ENCODE measurements at places on chromosomes 11 and 22.

GRCh38 chr11:134685793-134686380 lies 273.8 kb upstream of the B3GAT1 start:
- no peak overlapping the region for H3K27ac ChIP-seq
- H3K36me3 ChIP-seq, result no peaks in the 10 kb centered on the region
- H3K4me1 ChIP-seq, result no peaks in the 10 kb centered on the region
- DNase-seq, result no peak
- no peak overlapping the region for H3K4me3 ChIP-seq

GRCh38 chr11:14713496-14714244 lies 70.1 kb downstream of the PDE3B start:
- no peaks in the 10 kb centered on the region for H3K4me1 ChIP-seq
- no peaks in the 10 kb centered on the region for H3K27me3 ChIP-seq
- no peaks in the 10 kb centered on the region for H3K36me3 ChIP-seq
- no peak overlapping the region for H3K4me3 ChIP-seq
- DNase-seq, result no peak

DNA sequence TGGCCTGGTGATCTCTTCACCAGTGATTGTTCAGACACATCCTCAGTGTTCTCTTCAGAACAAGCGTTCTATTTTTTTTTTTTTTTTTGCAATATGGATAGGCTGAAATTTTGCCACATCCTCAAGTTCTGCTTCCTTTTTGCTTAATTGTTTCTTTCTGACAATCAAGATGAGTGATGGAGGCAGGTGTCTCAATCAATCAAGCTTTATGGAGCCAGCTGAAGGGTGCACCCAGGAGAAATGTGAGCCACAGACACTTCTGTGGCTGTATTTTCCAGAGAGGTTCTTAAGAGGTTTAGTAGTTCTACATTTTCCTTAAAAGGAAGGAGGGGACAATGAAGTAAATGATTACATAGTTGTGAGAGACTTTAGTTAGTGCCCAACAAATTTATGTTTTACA lies 43.9 kb upstream of the ASPHD2 start:
- H3K4me1 ChIP-seq, result no peaks in the 10 kb centered on the region
- H3K36me3 ChIP-seq, result no peaks in the 10 kb centered on the region
- no peak overlapping the region for H3K4me3 ChIP-seq
- H3K27me3 ChIP-seq, result no peaks in the 10 kb centered on the region

DNA sequence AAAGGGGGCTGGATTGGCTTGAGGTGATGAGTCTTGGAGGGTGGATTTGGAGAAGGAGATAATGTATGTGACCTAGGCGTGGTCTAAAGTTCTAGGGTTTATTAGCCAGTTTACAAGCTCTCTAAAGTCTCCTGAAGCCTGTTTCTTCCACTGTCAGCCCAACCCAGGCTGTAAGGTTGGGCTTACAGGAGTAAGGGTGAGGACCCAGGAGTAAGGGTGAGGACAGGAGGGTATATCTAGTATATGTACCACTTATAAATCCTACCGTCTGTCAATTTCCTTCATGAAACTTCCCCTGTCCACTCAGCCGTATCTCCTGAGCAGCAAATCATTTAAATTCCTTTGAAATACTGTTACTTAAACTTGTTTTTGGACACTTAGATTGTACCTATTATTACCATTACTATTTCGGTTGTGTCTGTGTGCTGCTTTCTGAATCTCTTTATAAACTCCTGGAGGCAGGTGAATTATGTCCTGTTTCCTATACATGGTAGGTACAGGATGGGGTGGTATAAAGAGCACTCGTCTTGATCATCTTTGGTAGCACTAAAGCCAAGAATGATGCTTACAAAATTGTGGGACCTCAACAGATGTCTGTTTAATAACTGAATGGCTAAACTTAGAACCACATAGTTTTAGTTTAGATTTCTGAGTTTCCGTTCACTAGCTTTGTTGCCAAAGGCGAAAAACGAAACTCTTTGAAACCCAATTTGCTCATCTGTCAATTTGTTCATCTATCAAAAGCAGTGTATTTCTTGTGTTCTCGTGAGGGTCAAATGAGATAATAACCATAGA lies 192.0 kb downstream of the GRIK4 start:
- DNase-seq, result no peak
- H3K4me1 ChIP-seq, result no peaks in the 10 kb centered on the region
- no peaks in the 10 kb centered on the region for H3K27me3 ChIP-seq
- no peak overlapping the region for H3K27ac ChIP-seq
- H3K4me3 ChIP-seq, result no peak overlapping the region

DNA sequence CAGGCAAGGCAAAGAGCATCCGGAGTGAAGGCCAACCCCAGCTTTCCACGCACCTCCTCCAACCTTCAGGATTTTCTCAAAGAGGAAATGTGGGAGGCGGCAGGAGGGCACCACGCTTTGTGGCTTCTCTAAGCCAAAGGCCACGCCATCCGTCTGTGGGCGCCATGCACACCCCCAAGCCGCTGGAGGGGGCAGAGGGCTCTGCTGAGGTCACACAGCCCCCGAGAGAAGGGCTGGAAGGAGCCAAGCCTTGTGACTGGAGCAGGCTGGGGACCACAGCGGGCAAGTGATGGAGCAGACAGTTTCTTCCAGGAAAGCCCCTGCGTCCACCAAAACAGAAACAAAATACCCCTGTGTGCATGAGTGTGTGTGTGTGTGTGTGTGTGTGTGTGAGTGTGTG lies 527.4 kb downstream of the BRD1 start:
- no peaks in the 10 kb centered on the region for H3K27me3 ChIP-seq
- no peaks in the 10 kb centered on the region for H3K36me3 ChIP-seq
- H3K27ac ChIP-seq, result no peak overlapping the region
- H3K4me1 ChIP-seq, result no peaks in the 10 kb centered on the region

- no peaks in the 10 kb centered on the region for H3K36me3 ChIP-seq
- no peaks in the 10 kb centered on the region for H3K27me3 ChIP-seq
- no peaks in the 10 kb centered on the region for H3K4me1 ChIP-seq
- no peak overlapping the region for H3K27ac ChIP-seq
- no peak for DNase-seq
- no peak overlapping the region for H3K4me3 ChIP-seq
Observed at GRCh38 chr11:35765211-35765610, 102.6 kb downstream of the TRIM44 start.

GRCh38 chr11:68575025-68575665 lies 109.2 kb upstream of the GAL start:
- H3K27me3 ChIP-seq, result no peaks in the 10 kb centered on the region
- no peak overlapping the region for H3K4me3 ChIP-seq
- DNase-seq, result no peak
- peaks cover 38% of the 10 kb centered on the region for H3K36me3 ChIP-seq
- no peak overlapping the region for H3K27ac ChIP-seq

- H3K27ac ChIP-seq, result no peak overlapping the region
- no peaks in the 10 kb centered on the region for H3K36me3 ChIP-seq
- peaks cover 15% of the 10 kb centered on the region for H3K4me1 ChIP-seq
- DNase-seq, result no peak
- H3K4me3 ChIP-seq, result no peak overlapping the region
Observed at GRCh38 chr11:86673055-86673843, 833 bp upstream of the ME3 start.

DNA sequence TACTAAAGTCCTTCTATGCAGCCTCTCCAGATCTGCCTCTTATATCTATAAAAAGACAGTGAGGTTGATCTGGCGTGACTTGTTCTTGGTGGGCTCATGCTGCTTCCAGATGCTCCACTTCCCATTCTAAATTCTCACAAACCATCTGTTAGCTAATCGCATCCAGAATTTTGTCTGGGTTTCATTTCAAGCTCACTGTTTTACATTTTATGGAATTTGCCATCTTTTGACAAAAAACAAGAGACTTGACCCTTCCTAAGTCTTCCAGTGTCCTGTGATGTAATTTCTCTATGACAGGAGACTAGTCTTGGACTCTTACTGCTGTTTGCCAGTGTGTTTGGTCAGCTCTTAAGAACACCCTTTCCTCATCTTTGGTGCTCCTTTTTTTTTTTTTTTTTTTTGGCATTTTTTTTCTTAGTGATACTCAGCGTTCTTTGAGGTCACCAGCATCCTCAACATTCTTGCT lies 23.0 kb downstream of the CRKL start:
- peaks cover 4% of the 10 kb centered on the region for H3K4me1 ChIP-seq
- no peaks in the 10 kb centered on the region for H3K27me3 ChIP-seq
- H3K27ac ChIP-seq, result no peak overlapping the region
- peaks cover 3% of the 10 kb centered on the region for H3K36me3 ChIP-seq
- DNase-seq, result no peak

DNA sequence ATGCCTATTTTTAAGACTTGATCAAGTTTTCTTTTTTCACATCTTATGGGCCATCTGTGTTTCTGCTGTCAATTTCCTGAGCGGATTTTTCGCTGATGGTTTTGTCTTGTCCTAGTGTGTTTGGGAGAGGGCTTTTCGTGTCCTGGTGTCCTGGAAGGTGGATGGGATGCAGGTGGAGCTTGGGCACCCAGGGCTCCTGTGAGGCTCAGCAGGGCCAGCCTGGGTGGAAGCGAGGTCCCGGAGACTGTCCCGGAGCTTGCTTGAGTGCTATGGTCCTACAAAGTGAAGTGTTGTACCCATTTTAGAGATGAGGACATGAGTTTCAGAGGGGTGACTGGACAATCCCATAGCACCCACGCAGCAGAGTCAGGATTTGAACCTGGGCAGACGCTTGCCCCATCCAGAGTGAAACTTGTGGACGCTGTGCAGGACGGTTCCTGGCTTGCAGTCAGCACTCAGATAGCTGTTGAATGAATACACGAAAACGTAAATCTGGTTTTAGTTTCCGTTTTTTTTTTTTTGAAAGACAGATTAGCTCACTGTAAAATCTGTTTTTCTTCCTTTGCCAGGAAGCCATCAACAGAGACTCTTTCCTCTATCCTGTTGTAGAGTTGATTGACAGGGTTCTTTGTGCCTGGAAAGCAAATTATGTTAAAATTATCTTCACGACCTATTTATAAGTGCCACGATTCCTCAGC lies 64.1 kb downstream of the TBC1D22A start:
- H3K27ac ChIP-seq, result no peak overlapping the region
- DNase-seq, result no peak
- no peaks in the 10 kb centered on the region for H3K36me3 ChIP-seq
- peaks cover 3% of the 10 kb centered on the region for H3K4me1 ChIP-seq
- H3K27me3 ChIP-seq, result no peaks in the 10 kb centered on the region

DNA sequence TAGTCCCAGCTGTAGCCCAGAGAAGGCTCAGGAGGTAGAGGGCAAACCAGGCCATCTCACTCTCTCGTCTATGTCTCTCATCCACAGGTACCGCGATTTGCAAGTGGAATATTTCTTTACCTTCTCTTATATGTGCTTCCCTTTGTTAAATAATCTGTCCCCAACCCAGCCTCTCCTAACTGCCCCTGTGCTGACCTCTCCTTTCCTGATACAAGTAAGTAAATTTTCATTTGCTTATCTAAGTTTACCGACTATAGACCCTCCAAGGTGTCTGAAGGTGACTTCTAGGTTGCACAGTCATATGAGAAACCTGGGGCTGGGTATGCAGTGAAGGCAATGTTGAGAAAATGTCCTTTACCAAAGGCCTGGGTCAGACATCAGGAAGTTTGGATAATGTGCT lies at the start of gene CBLIF:
TSS of gene CBLIF (minus strand) at position 101 of the 400 bp plus-strand sequence. CDS start at position 55, 46 bp downstream.
- no peaks in the 10 kb centered on the region for H3K27me3 ChIP-seq
- H3K36me3 ChIP-seq, result no peaks in the 10 kb centered on the region
- DNase-seq, result no peak
- no peak within 1 kb of the TSS for H3K4me3 ChIP-seq
- H3K27ac ChIP-seq, result no peak within 1 kb of the TSS

GRCh38 chr11:131849485-131849884 lies 479.1 kb downstream of the NTM start:
- H3K27ac ChIP-seq, result no peak overlapping the region
- DNase-seq, result no peak
- H3K4me1 ChIP-seq, result peaks cover 10% of the 10 kb centered on the region
- H3K4me3 ChIP-seq, result no peak overlapping the region
- no peaks in the 10 kb centered on the region for H3K27me3 ChIP-seq
- H3K36me3 ChIP-seq, result no peaks in the 10 kb centered on the region

DNA sequence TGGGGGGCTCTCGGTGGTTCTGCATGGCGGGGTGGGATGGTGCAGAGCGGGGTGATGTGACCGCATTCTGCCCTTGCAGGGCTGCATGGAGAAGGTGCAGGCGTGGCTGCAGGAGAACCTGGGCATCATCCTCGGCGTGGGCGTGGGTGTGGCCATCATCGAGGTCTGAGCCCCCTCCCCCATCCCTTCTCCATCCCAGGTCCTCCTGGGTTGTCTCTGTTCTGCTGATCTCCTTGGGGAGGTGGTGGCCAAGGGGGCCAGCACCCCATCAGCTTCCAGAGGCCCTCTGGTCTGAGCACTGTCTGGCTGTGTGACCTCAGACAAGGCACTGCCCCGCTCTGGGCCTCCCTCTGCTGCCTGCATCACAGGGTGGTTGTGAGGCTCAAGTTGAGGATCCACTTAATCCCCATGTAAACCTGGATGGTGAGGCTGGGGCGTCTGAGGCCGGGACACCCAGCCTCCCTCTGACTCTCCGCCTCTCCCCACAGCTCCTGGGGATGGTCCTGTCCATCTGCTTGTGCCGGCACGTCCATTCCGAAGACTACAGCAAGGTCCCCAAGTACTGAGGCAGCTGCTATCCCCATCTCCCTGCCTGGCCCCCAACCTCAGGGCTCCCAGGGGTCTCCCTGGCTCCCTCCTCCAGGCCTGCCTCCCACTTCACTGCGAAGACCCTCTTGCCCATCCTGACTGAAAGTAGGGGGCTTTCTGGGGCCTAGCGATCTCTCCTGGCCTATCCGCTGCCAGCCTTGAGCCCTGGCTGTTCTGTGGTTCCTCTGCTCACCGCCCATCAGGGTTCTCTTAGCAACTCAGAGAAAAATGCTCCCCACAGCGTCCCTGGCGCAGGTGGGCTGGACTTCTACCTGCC lies 53.3 kb downstream of the CD82 start:
- no peaks in the 10 kb centered on the region for H3K4me1 ChIP-seq
- no peak overlapping the region for H3K27ac ChIP-seq
- H3K27me3 ChIP-seq, result peaks cover 9% of the 10 kb centered on the region
- DNase-seq, result no peak

GRCh38 chr11:120710354-120711131 lies 199.0 kb downstream of the GRIK4 start:
- H3K4me3 ChIP-seq, result no peak overlapping the region
- 0 out of 2 replicates have a peak, but pooled peaks cover 3% of the 10 kb centered on the region for H3K4me1 ChIP-seq
- H3K27me3 ChIP-seq, result no peaks in the 10 kb centered on the region
- peak; percentile 56 for DNase-seq
- no peak overlapping the region for H3K27ac ChIP-seq

GRCh38 chr22:36243986-36244385 lies 4.7 kb upstream of the APOL2 start:
- no peaks in the 10 kb centered on the region for H3K36me3 ChIP-seq
- no peak for DNase-seq
- H3K27me3 ChIP-seq, result no peaks in the 10 kb centered on the region
- H3K4me3 ChIP-seq, result no peak overlapping the region
- peaks cover 7% of the 10 kb centered on the region for H3K4me1 ChIP-seq
- H3K27ac ChIP-seq, result no peak overlapping the region

DNA sequence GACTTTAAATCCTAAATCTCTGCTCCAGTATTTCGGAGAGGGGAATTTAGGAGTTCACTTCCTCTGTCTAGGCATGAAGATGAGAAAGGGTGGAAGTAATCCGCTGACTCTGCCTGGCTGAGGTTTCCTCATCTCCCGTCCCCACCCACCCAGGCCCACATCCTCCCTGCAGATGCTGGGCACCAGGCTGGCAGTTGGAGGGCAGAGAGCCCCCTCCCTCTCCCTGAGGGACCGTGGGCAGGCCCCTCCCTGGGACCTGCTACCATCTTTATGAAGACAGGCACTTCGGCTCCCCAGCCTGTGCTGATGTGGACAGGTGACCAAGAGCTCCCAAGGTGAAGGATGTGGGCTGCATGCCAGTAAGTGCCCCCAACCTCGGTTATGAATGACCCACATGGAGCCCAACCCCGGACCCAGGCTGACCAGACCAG lies 6.7 kb downstream of the CASTOR1 start:
- H3K36me3 ChIP-seq, result no peaks in the 10 kb centered on the region
- no peak overlapping the region for H3K27ac ChIP-seq
- no peak for DNase-seq
- H3K27me3 ChIP-seq, result no peaks in the 10 kb centered on the region

GRCh38 chr11:129387434-129387833 lies 11.8 kb downstream of the BARX2 start:
- no peaks in the 10 kb centered on the region for H3K27me3 ChIP-seq
- no peak overlapping the region for H3K27ac ChIP-seq
- DNase-seq, result no peak
- H3K4me3 ChIP-seq, result no peak overlapping the region
- no peaks in the 10 kb centered on the region for H3K4me1 ChIP-seq
